ENCODE measurements at places on chromosomes 7 and 10. TPM values are rescaled to one million over a fixed set of nuclear protein-coding genes. Genes with fewer than 3 reads are reported as not detected.

DNA sequence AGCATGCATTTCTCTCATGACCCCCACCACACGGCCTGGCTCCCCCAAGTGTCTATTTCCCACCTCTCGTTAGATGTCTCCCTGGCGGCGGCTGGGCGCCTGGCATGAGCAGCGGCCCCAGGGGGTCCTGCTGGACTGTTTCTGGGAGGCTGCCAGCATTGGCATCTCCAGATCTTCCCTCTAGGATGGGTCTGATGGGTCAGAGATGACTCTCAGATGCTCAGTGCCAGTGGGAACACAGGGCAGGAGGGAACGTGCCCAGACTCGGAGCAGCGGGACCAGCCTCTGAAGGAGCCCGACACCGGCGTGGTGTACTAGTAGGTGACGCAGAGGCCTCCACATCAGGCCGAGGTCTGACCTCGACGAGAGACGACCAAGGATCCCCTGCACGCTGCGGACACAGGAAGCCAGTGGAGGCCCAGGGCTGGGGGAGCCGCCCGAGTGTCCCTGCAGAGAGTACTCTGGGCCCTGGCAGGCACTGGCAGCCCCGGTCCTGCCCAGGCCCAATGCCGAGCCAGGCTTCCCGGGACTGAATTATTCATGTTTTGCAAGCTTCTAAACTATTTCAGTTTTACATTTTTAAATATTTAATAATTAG is 238.8 kb downstream of the ELFN1 start:
- no peak for DNase-seq

Gene IDI2
- total RNA-seq, result not detected

Gene RHOBTB1
- total RNA-seq, result not detected

DNA sequence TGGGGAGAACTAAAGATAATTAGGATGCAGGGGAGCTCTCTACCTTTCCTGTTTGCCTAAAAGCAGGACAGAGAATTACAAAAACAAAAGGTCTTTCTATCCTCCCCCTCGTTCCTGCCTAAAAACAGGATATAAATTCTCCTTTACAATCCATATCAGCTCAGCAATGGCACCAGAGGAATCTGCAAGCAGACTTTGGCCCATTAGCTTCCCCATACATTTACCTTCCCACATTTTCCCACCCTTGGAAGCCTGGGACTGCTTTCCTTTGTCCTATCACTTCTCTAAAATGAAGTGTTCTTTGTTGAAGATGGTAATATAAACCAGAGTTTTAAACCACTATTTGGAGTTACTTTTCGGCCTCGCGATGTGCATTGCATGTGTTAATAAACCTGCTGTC is 15.5 kb downstream of the SHTN1 start:
- no peak for DNase-seq

GRCh38 chr7:27149842-27150567 is 2.4 kb downstream of the HOXA3 start:
- no peak for DNase-seq

Gene HILPDA
- total RNA-seq, result 1.7 TPM

Gene AS3MT
- total RNA-seq, result 0.77 TPM
